ENCODE measurements at places on chromosomes 7 and 10. TPM values are rescaled to one million over a fixed set of nuclear protein-coding genes. Genes with fewer than 3 reads are reported as not detected.

NOS3 gene
- 12.7 TPM for polyA plus RNA-seq

GJC3 gene
- polyA plus RNA-seq = 0.61 TPM

C10orf90 gene
- not detected for polyA plus RNA-seq

DCLRE1A gene
- polyA plus RNA-seq = 3.8 TPM

CCL24 gene
- not detected for polyA plus RNA-seq

AKR1C2 gene
- polyA plus RNA-seq = not detected

INA gene
- not detected for polyA plus RNA-seq

SPRN gene
- 0.34 TPM for polyA plus RNA-seq

MSANTD7 gene
- 7.6 TPM for polyA plus RNA-seq

CPA1 gene
- not detected for polyA plus RNA-seq

SPACDR gene
- not detected for polyA plus RNA-seq

SEC61G gene
- polyA plus RNA-seq = 241 TPM

APBB1IP gene
- polyA plus RNA-seq = 70.5 TPM

DHTKD1 gene
- polyA plus RNA-seq = 5.0 TPM

BRI3 gene
- polyA plus RNA-seq = 17.8 TPM

FOXI2 gene
- not detected for polyA plus RNA-seq

C10orf67 gene
- not detected for polyA plus RNA-seq

SLC26A5 gene
- polyA plus RNA-seq = not detected

WNT16 gene
- polyA plus RNA-seq = not detected

A1CF gene
- polyA plus RNA-seq = not detected

TMEM72 gene
- not detected for polyA plus RNA-seq

WEE2 gene
- polyA plus RNA-seq = not detected

TMEM196 gene
- polyA plus RNA-seq = not detected

SPDYE6 gene
- 0.14 TPM for polyA plus RNA-seq

FAM25A gene
- polyA plus RNA-seq = not detected

EFCAB10 gene
- not detected for polyA plus RNA-seq

MEOX2 gene
- polyA plus RNA-seq = not detected

ZNF488 gene
- not detected for polyA plus RNA-seq

PODXL gene
- 0.14 TPM for polyA plus RNA-seq

LRRC17 gene
- polyA plus RNA-seq = 0.24 TPM

ANKRD22 gene
- polyA plus RNA-seq = 0.54 TPM

LAMB1 gene
- polyA plus RNA-seq = 0.82 TPM

PPP1R17 gene
- polyA plus RNA-seq = not detected

SLC16A12 gene
- not detected for polyA plus RNA-seq

BZW2 gene
- 79.3 TPM for polyA plus RNA-seq

PRKCQ gene
- 44.3 TPM for polyA plus RNA-seq

NME8 gene
- polyA plus RNA-seq = not detected

SPDYE8 gene
- polyA plus RNA-seq = 0.08 TPM

ATRNL1 gene
- not detected for polyA plus RNA-seq

AGAP5 gene
- polyA plus RNA-seq = not detected

IL15RA gene
- 2.9 TPM for polyA plus RNA-seq

VSTM4 gene
- polyA plus RNA-seq = not detected

STK31 gene
- not detected for polyA plus RNA-seq

FAM25G gene
- polyA plus RNA-seq = not detected

COBL gene
- not detected for polyA plus RNA-seq

MAGI2 gene
- polyA plus RNA-seq = not detected

TUBAL3 gene
- polyA plus RNA-seq = not detected

PDK4 gene
- polyA plus RNA-seq = not detected

NMT2 gene
- polyA plus RNA-seq = 43.8 TPM

GRM3 gene
- polyA plus RNA-seq = not detected

MYO1G gene
- 51.1 TPM for polyA plus RNA-seq

All from naive thymus-derived CD4-positive, alpha-beta T cell (primary cell).